ENCODE measurements at places on chromosomes 2 and 18.

DNA sequence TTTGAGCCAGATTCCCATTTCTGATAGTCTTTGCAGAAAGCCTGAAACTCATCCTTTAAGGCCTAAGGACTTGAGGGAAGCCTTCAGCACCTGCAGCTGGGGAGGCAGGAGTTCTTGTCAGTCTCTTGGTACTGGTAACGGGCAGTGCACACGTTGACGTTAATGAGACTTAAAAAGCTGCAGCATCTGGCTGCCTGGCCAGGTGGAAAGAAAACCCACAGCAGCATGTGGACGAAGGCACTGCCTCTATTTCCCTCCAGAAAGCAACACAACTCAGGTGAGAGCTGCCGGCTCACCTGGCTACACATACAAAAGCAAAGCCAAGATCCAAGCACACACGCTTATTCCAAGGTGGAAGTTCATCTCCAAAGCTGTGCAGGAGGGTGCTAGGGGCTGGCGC, 178.8 kb downstream of the ANAPC1 start:
- DNase-seq = no peak

GRCh38 chr2:72094701-72095100, 53.0 kb downstream of the CYP26B1 start:
- no peak for DNase-seq

DNA sequence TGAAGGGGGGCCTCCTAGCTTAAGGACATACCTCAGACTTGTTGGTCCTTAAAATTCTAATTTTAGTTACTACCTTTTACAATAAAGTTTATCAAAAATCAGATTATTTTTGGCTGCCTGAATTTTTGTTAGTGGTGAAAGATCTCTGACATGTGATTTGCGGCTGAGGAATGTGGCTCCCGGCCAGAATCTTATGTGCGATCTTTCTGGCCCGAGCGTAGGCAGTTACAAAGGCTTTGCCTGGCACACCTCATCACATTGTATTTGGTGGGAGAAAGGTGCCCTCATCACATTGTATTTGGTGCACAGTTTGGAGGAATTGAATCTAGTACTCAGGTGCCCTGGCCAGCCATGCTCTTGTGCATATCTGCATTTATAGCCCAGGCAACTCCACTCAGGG, 289.1 kb downstream of the GULP1 start:
- DNase-seq = no peak

GRCh38 chr2:9535177-9535576, 20.5 kb downstream of the ADAM17 start:
- no peak for DNase-seq

- no peak for DNase-seq
These were observed 2.7 kb downstream of the FHOD3 start for GRCh38 chr18:36300211-36300610.

GRCh38 chr2:68359889-68360288, 5.2 kb upstream of the PLEK start:
- DNase-seq = no peak

DNA sequence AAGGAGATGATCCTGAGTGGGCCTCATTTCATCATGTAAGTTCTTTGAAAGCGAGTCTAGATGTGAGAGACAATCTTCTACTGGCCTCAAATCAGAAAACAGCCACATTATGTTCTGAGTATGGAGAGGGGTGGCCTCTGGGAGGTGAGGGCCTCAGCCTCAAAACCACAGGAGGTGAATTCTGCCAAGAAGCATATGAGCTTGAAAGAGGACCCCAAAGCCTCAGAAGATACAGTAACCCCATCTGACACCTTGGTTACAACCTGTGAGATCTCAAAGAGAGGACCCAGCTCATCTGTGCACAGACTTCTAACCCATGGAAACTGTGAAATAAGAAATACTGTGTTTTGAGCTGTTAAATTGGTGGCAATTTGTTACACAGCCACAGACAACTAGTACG, 200.1 kb downstream of the ARHGAP15 start:
- DNase-seq = no peak

GRCh38 chr2:204026294-204026693, 89.7 kb downstream of the ICOS start:
- DNase-seq = no peak

GRCh38 chr2:218927876-218928275, 31.6 kb upstream of the CDK5R2 start:
- no peak for DNase-seq

GRCh38 chr2:27356056-27356381, 545 bp downstream of the GTF3C2 start:
- DNase-seq = no peak

GRCh38 chr2:238404406-238405216, 22.1 kb upstream of the ASB1 start:
- no peak for DNase-seq

DNA sequence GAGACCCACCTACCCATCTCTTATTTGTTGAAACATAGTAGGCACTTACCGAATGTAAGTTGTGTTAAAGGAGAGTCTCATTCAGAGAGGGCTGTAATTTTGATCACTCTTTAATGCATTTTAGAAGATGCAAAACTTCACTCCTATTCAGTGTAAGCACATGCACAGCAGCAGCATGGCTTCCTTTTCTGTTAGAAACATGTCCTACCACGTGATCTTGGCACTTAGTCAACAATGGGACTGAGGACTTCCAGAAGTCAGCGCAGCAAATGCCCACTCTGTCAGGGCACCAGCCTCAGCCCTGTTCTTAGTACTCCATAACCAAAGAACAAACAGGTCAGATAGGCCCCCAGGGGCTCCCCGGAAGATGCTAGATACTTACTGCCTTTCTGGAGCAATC, 456.5 kb downstream of the METTL4 start:
- DNase-seq = no peak

DNA sequence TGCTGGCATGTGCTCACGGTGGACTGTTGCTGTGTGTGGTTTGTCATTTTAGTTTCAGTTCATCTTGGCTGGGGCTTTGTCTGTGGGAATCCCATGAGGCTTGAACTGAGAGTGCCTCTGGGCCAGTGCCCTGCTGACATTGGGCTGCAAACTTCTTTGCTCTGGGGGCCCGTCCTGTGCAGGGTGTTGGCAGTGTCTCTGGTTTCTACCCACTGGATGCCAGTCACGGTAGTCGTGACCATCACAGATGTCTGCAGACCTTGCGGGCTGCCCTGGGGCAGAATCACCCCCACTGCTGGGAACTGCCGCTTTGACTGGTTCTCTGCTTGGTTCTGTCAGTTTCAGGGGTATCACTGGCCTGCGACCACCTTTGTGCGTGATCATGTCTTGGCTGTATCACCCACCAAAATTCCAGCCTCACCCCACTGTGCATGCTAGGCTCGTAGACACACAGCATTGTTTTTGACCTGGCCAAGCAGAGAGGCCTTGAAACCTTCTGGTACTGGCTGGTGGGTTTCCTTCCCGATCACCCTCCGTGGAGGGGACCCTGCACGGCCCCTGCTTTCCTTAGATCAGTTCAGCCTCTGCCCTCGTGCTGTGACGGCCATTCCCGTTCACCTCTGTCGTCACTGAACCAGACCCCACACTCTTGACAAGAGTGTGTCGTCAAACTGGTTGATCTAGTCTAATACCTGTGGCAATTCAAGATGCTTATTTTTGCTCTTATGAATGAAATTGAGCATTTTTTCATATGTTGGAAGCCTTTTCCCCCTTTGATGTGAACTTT, 57.6 kb downstream of the KCNG2 start:
- no peak for DNase-seq

- DNase-seq = no peak
These were observed 80.8 kb downstream of the GAREM1 start for GRCh38 chr18:32389858-32390257.

- DNase-seq = no peak
These were observed 893.8 kb upstream of the CELF4 start for GRCh38 chr18:38459131-38459994.

DNA sequence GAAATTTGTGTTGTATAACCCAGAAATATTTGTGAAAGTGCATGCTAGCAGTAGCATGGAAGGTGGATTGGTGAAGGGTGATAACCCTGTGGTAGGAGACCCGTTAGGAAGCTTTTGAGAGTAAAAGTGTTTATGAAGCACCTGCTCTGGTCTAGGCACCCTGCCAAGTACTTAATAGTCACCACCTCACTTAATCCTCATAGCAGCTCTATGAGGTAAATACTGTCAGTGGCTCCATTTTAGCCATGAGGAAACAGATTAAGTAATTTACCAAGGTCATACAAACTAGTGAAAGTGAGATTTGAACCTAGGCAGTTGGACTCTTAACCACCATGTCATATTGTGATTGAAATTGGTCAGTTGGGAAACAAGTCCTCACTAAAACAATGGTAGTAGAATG, 66.8 kb downstream of the TET3 start:
- DNase-seq = no peak

Data from NCI-H187 treated with DMSO at 0.1 percent for 48 hours (cell line).